GM13977 (cell line): ENCODE measurements at places on chromosomes 3 and 15.

DNA sequence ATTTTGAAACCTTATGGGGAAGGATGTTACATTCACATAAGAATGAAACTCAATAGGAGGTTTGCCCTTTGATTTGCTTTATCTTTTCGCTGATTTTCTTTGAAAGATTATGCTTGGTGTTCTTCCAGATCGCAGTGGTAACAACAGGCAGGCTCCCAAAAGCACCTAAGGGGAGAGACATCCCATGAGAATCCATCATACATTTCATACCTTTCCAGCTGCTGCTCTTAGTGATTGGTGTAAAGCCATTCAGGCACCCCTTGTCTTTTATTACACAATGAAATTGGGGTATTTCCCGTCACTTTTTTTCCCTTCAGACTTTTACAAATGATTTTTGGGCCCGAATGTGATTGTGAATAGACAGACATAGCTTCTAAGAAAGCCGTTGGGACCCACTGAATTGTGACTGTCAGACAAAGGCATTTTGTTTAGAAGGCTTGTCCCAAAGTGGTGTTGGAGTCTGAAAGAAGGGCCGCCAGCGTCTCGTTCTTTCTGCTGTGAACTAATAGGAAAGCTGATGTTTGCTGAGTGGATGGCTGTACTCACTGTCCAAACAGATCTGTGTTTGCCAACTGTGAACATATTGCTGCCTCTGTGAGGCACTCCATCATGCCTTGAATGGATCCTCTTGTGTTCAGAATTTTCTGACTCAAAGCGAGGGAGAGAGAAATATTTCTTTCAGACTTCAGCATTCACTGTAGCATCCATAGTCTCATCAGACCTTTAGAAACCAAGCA, 164.3 kb downstream of the FNDC3B start:
- DNase-seq: no peak

DNA sequence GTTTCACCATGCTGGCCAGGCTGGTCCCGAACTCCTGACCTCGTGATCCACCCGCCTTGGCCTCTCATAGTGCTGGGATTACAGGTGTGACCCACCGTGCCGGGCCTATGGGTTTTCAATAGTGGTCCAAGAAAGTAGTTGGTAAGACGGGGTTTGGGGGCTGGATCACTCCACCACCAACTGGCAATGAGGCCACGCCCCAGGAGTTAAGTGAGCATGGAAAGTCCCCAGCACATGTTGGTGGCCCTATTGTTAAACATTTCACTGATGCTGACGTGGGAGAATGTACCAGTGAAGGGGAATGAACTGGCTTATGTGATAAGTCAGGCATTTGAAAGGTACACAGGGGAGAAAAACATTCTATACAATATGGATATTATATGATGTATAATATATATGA, 80.4 kb downstream of the CHRD start:
- DNase-seq: no peak

- DNase-seq: no peak
These were observed 655.8 kb downstream of the AGBL1 start for GRCh38 chr15:86735247-86736040.

GRCh38 chr15:87490666-87491065, 765.9 kb downstream of the NTRK3 start:
- no peak for DNase-seq

DNA sequence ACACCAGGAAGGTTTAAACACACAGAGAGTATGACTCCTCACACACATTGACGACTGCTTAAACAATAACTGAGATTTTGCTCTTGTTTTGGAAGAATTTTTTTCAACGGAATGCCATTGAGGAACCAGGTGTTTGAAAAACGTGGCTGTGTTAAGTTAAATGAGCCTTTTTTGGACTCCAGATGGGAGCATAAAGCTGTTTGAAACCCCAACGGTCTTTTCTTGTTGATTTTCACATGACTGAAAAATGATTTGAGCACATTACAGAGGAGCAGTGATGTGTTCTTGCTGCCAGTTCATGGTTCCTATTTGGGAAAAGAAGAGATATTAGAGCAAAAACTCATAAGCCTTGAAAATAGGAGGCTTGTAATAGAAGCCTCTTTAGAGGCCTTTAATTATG, 97.8 kb upstream of the SELENOK start:
- DNase-seq: no peak

GRCh38 chr3:20563251-20563650, 377.2 kb upstream of the SGO1 start:
- no peak for DNase-seq

- DNase-seq: no peak
These were observed 118.7 kb upstream of the UMPS start for GRCh38 chr3:124611520-124611919.

- DNase-seq: no peak
These were observed 4.2 kb upstream of the TCAIM start for GRCh38 chr3:44334326-44334725.
